Left forelimb (tissue), 1 donor: ENCODE measurements at places on chromosomes 13 and 19.

DNA sequence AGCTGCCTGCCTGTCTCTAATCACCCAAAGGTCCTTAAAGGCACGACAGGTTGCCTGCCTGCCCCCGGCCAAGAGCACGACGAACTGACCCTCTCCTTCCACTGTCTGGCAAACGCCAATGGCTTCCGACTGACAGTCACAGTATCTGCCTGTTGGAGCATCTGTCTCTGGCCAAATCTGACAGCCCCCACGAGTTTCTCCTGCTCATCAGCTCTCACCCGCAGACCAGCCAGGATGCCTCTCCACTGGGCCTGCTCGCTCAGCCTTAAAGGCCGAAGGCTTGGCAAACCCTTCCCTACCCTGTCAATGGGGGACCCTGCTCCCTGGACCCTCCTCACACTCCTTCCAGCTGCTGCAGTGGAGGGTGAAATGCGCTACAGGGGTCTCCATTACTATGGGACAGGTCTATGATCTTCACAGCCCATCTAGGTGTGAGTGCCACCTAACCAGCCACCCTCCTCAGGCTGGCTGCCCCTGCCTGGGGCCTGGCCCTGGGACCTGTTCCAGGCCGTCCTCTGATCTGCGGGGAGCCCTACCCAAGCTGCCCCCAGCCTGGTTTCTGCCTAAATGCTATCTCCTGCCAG lies 932 bp downstream of the FAM83E start:
- no peak for DNase-seq

DNA sequence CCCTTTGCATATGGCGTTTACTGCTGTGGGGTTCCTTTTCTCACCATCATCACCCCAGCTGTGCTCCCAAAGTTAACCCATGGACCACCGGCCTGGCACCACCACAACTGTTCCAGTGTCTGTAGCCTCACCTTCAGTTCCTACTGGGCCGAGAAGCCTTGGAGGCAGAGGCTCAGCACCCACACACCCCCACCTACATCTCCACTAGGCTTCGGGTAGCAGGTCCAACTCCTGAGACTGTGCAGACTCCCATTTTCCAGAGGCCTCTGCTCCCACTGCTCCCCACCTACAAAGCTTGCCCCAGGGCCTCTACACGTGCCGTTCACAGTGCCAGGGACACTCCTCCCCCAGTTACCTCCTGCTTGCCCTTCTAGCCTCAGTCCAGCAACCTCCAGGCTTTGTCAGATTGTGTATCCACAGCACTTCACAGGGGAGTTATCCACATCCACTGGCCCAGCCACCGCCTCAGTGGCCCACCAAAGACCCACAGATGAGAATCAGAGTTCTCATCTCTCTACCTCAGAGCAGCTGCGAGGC lies 14.1 kb downstream of the SLC27A5 start:
- no peak for DNase-seq

GRCh38 chr13:51794964-51795363 lies 9.0 kb downstream of the DHRS12 start:
- no peak for DNase-seq

GRCh38 chr13:26183416-26183815 lies 38.7 kb downstream of the RNF6 start:
- DNase-seq: no peak

DNA sequence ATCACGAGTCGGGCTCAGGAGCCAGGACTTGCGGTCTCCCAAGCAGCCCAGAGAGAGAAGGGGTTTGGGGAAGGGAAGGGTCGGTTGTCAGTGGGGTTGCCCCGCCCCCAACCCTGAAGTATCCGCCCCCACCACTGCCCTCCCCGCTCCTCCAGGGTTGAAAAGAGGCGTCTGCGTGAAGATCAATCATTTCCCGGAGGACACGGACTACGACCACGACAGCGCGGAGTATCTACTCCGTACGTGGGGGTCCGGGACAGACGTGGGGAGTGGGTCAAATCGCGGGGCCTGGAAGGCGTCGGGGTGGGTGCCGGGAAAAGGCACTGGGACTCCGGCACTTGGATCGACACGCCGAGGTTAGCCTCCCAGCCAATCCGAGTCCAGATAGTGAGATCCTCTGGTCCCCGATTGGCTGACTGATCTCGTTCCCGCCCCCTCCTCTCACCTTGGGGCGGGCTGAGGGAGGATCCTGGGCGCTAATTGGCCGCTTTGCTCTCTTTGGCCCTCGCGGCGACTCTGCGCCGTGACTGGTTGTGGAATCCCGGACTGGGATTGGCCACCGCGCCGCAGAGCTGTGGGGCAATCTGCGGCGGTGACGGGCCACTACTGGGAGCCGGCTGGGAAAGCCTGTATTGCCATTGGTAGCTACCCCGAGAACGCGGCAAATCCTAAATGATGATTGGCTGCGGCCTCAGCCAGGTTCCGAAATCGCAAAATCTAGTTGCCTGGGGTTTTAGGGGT lies 13.3 kb upstream of the CACNG6 start:
- DNase-seq: no peak

- DNase-seq: no peak
Measured at GRCh38 chr13:110024645-110024980, 238.2 kb upstream of the IRS2 start.

- no peak for DNase-seq
Measured at GRCh38 chr19:3132971-3133792, 2.7 kb upstream of the GNA15 start.

DNA sequence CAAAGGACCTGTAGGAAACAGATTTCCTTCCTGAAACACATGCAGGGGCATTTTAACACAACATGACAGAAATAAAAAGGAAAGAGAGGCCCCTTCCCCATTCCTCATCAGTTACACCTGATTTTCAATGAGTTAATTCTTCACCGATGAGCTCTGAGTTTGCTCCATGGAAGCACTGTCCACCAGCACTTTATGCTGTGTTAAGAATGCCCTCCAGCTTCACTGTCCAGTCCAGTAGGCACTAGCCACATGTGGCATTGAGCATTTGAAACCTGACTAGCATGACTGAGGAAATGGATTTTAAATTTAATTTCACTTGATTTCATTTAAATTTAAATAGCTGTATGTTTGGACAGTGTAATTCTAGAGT lies 217.2 kb upstream of the SLC10A2 start:
- DNase-seq: no peak

- DNase-seq: no peak
Measured at GRCh38 chr13:72469906-72470305, 257.5 kb downstream of the MZT1 start.

GRCh38 chr13:26254583-26255111 lies 718 bp downstream of the CDK8 start:
- peak; percentile 76 for DNase-seq

DNA sequence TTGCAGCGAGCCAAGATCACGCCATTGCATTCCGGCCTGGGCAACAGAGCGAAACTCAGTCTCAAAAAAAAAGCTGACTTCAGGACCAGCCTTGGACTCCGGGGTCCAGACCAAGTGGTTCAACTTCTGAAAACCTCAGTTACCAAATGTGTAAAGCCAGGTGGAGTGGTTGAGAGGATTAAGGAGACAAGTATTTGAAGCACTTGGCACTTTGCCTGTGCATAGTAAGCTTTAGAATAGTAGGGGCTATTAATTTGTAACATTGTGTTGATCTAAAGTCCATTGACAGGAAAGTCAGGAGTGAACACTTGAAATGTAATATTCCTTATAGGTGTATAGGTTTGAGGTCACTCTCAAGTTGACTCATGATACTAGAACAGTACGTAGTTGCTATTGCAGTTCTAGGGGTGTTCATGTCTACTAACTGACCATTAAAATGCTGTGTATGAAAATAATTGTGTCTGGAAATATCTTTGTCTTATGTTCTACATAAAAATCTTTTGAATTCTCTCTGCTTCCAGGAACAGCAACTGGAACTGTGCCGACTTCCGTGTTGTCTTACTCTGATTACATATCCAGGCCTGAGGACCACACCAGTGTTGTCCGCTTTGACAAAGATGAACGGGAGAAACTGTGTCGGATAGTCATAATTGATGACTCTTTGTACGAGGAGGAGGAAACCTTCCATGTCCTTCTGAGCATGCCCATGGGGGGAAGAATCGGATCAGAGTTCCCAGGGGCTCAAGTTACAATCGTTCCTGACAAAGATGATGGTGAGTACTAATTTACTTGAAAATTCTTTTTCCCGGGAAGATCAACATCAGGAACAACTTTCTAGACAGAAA lies 97.4 kb downstream of the FREM2 start:
- no peak for DNase-seq

DNA sequence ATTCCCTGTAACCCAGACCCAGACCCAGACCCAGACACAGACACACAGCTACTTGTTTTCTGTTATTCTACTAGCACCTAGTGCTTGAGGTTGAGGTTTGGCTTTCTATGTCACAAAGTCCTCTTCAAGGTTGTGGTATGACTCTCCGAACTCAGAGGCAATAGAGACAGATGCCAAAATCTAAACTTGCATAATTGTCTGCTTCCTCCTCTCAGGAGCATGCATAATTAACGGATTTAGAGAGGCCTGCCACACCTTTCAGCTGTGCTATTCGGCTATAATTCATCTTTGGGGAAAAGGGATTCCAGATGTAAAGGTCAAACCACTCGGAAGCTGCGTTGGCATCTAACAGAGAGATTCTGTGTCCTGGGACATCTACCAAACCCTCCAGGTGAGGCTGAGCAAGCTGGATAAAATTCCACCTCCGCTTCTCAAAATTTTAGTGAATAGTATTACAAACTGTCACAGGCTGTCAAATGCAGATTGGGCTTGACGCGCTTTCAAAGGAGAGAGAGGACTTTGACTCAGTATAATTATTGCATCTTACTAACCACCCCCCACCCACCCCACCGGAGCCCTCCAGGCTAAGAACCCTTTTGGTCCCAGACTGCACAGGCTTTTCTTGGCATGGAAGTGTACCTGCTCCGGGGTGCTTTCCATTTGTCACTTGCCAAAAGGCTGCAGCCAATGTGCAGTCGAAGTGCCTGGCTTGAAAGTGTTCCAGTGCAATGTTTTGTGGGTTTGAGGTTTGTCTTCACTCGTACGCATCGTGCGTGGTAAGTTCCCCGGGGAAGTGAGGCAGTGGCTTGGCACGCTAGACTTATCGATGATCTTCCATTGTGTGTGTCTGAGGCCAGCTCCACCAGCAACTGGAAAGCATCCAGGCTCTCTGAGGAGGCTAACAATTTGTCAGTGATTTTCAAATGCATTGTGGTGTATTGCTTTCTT lies 194.1 kb downstream of the TDRD3 start:
- no peak for DNase-seq

DNA sequence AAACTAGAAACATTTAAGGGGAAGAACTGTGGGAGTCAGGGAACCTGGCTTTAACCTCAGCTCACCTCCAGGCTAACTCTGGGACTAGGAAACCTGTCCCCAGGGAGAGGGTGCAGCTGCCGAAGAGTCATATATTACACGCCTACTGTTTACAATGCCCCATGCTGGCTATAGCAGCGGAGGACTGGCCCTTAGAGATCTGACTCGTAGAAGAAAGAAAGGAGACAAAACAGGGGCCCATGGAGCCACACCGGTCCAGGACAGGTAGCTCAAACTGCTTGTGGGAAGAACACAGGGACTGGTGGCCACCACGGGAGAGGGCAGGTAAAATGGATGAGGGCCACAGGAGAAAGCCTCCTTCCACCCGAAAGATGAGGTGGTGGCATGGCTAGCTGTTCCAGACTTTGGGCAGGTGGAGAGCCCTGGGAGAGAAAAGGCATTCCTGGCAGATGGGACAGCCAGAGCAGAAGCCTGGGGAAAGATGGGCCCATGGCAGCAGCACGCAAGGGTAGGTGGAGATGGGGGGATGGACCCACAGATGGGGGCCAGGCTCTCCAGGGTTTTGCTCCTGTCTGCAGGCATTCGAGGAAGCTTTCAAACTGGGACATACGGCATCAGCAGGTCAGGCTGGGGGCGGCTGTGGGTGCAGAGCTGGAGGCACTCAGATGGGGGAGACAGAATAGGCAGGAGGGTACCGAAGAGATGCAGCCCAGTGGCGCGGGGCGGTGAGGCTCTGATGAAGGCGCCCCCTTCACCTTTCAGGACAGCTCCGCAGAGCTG lies 69.5 kb downstream of the LATS2 start:
- DNase-seq: no peak

DNA sequence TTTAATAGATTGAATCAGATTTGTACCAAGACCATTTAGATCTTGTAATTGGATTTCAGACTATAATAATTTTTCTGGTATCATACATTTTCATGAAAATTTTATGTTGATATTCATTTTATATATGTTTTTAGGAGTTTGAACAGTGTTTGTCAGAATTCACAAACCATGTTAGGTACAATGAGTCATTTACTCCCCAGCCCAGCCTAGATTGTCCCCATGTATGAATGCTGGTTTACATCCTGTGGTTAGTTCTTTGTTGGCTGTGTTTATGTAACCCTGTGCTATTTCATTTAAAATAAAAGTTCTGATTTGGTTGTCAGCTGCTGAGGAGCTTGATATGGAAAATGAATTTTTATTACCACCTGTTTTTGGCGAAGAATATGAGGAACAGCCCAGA lies 96.7 kb downstream of the GJA3 start:
- DNase-seq: no peak

GRCh38 chr13:39217471-39217870 lies 179.2 kb downstream of the NHLRC3 start:
- DNase-seq: no peak

DNA sequence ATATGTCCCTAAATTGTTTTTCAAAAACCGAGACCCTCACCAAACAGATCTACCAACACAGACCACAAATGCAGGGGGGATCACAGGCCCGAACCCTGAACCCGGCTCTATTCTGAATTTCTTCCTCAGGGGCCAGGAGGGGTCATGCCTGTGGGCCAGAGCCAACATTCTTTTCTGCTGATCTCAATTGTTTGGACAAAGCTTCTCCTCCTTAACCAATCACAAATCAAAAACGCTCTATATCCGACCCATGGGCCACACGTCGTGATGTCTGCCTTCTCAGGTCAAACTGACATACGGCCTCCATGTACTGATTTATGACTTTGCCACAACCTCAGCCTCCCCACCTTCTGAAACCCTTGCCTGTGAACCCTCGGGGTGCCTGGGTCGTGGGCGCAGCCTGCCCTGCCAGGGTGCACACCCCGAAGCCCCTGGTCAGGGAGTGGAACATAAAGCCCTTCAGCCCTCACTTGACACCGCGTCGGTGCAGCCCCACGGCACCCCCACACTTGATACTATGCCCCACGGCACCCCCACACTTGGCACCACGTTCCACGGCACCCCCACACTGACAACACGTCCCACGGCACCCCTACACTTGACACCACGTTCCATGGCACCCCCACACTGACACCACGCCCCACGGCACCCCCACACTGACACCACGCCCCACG lies 58.4 kb upstream of the C13orf46 start:
- no peak for DNase-seq
